Stimulated activated CD8-positive, alpha-beta memory T cell treated with anti-CD3 and anti-CD28 coated beads, Interleukin-7, amount 100 ng/mL, for 1 hour (primary cell): ENCODE measurements at places on chromosomes 11 and 22.

DNA sequence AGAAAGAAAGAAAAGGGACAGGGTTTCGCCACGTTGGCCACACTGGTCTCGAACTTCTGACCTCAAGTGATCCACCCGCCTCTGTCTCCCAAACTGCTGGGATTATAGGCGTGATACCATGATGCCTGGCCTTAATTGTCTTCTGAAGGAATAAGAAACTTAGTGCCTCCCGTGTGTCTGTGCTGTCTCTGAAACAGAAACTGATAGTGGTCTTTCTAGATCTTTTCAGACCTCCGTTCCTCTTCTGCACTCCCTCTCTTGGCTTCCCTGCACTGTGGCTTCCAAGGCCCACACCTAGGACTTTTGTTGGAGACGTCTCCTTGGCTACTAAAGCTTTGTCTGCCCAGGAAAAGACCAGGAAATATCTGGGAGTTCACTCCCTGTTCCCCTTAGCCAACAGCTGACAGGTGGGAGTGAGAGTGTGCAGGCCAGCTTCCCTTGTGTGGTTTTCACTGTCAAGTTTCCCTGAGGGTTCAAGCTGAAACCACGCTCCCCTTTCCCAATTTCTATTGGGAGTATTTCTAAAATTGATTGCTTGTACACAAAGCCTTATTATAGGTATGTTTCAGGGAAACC, 10.1 kb upstream of the HTR3B start:
- DNase-seq: no peak

DNA sequence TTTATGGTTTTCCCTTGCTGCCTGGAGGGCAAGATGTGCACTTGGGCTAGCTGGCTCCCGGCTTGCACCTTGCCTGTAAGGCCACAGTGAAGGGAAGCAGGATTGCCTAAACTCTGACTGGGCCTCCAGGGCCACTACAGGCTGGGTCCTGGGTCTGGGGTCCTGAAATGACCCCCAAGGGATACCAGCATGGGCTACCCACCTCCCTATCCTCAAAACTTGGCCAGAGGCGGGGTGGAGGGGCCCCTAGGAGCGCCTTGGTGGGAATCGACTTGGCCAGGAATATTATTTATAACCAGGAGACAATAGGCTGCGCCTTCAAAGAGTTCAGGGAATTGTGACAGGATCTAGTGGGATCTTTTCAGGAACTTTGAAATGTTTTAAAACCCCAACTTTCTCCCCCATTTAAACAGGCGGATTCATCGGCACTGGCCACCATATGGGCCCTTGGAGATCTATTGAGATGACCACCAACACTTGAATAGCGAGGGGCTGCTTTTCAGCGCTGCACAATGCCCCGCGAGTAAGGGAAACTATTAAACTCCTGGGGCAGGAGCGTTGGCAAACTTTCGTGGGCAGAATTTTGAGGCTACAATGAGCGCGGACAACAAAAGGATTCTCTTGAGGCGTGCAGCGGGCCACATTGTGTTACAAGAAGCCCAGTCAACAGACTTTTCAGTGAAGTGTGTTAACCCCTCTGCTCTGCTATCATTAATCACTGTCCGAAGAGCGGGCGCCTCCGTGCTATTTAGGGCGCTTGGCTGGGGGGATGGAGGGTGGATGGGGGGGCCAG, 15.2 kb downstream of the PAX6 start:
- no peak for DNase-seq

- DNase-seq: no peak
Observed at GRCh38 chr11:103946793-103947545, 89.5 kb upstream of the DDI1 start.

DNA sequence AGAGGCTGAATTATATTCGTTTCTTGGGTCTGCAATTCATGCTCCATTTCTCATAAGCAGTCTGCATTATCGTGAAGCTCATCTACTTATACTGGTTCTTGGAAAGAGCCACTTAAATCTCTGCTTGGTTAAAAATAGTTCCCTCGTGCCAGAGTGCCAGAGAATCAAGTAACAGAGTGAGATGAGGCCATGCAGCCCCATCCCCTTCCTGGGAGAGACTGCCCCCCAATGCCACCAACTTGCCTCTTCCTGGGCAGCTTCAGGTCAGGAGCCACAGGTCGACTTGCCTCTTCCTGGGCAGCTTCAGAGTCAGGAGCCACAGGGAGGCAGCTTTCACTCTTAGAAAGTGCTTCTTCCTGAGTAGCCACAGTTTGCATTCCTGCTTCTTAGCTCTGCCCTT, 223.9 kb upstream of the ZBED5 start:
- DNase-seq: no peak

DNA sequence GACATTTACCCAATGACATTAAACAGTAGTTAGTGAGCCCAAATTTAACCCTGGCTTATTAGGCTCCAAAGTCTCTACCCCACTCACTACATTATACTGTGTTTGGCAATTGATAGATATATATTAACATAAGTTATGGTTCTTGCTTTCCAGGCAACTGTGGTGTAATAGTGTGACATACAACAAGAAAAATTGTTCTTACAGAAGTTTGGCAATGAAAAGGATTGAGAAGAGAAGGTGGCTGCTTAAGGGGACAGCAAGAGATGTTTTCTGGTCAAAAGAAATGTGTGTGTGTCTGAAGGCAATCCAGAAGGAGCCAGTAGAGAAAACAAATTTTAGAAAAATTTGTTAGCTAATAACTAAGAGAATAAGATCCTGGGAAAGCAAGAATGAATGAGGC, 132.4 kb downstream of the SWAP70 start:
- DNase-seq: no peak

- DNase-seq: no peak
Observed at GRCh38 chr22:49420651-49421050, 407.0 kb downstream of the BRD1 start.

DNA sequence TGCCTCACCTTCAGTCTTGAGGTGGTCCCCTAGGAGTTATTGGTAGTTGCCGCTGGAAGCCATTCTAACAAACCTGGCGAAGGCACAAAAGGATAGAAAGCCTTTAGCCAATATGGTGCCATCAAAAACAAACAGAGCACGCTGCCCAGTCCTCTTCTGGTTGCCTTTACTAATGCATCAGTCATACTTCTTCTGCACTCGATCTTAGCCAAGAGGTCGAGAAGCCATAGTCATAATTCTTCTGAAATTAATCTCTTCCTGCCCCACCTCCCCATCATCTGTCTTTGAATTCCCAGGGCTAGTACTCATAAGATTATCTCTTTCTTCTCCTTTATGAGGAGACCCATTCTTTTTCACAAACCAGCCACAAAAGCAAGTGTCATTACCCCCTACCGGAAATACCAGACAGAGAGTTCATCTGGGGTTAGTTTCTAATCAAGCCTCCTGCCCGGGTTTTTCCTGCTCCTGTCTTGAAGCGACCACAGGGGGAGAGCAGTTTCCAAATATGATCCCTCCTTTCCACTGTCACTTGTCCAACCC, 21.4 kb upstream of the EHF start:
- DNase-seq: no peak

- DNase-seq: no peak
Observed at GRCh38 chr11:69010964-69011623, 2.0 kb downstream of the MRGPRF start.

- no peak for DNase-seq
Observed at GRCh38 chr22:43239193-43239780, 52.4 kb upstream of the TTLL12 start.

GRCh38 chr11:27313157-27313821, 49.7 kb downstream of the CCDC34 start:
- DNase-seq: no peak

GRCh38 chr22:49103314-49104059, 724.2 kb downstream of the BRD1 start:
- no peak for DNase-seq

DNA sequence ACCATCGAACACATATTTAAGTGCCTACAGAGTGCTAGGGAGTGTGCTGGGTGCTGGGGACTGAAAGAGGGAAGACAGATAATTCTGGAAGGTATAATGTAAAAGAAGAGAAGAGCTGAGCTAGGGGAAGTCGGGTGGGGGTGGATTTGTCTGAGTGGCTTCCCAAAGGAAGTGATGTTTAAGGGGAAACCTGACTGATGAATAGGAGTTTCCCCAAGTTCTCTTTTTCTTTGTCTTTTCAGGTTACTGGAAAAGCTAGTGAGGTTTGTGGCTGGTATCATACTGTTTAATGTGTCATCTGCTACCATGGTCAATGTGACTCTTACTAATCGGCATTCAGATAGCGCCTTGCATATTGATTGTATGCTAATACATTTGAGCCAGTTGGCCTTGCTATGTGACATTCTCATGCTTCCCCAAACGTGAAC, 151.6 kb upstream of the MTMR2 start:
- DNase-seq: no peak
